Brain microvascular endothelial cell (primary cell): ENCODE measurements at places on chromosomes 6 and 20.

DNA sequence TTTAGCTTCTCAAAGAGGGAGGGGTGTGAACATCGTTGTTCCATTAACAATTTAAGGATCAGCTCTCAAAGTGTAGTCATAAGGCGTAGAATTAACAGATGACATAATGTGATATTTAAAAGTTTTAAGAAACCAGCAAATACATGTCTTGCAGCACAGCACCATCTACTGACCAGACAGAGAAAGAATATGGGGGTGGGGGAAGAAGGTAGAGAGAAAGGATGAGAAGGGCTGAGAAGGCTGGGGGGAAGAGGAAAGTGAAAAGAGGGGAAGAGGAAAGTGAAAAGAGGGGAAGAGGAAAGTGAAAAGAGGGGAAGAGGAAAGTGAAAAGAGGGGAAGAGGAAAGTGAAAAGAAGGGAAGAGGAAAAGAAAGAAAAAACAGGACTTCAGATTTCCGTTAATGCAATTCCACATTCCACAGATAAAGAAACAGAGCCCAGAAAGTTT is 80.9 kb downstream of the HAO1 start:
- DNase-seq = peak; percentile 58

DNA sequence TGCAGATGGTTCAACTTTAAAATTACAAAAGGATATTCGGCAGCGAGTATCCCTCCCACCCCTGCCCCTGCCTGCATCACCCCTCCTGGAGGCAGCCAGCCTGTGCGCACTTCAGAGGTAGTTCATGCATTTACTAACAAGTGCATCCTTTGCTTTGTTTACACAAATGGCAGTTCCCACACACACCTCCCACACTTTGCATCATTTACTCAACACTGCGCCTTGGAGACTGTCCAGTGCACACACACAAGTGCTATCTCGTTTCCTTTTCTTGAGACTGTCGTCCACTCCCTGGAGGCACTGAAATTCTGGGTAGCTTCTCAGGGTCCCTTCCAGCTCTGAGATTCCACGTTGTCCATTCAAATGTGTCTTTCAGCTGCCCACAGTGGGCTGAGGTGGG is 53.1 kb upstream of the VSX1 start:
- no peak for DNase-seq

- no peak for DNase-seq
Observed at GRCh38 chr6:149683256-149683859, 34.5 kb downstream of the LATS1 start.

DNA sequence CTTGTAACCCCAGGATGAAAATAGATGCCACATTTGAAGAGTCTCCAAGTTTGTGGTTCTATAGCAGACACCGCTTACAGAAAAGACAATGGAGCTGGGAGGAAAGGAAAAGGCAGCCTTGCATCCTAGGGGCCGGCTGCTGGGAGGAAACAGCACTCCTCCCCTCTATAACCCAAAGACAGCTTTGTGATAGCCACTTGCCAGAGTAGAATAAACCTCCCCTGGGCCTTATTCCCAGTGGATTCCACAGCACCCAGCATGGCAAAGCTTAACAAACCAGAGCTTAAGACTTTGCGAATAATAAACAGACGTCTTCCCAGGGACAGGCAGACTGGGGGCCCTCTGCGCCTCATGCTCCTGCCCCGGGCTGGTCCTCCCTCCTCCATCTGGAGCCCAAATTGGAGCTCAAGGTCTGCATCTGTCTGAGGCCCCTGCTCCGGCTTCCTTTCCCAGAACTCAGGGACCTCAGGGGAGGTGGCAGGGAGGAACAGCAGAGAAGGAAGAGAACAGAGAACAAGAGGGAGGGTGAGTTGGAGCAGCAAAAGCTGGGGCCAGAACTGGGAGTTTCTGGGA is 8.8 kb upstream of the TAF8 start:
- no peak for DNase-seq
